ENCODE measurements at places on chromosomes 2 and 18.

GRCh38 chr2:132568656-132569055 is 101.3 kb downstream of the LYPD1 start:
- no peaks in the 10 kb centered on the region for H3K36me3 ChIP-seq
- no peak overlapping the region for H3K4me3 ChIP-seq
- DNase-seq = no peak
- no peaks in the 10 kb centered on the region for H3K27me3 ChIP-seq
- no peaks in the 10 kb centered on the region for H3K4me1 ChIP-seq

DNA sequence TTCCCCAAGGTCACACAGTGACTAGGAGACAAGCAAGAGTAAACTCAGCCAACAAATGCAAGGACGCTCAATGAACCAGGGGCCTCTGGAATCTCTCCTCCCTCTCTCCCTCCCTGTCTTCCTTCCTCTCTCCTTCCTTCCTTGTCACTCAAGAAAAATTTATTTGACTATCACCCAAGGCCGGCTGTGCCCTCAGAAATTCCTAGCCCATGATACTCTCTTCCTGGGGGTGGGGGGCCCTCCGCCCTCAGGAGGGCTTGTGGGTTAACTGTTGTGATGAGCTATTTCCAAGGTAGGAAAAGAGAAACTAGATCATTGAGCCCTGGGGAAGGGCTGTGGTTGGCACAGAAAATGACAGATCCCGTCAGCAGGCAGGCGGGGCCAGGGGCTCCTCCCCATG is 21.7 kb downstream of the INHBB start:
- H3K4me1 ChIP-seq = no peaks in the 10 kb centered on the region
- no peaks in the 10 kb centered on the region for H3K36me3 ChIP-seq
- DNase-seq = no peak
- H3K27ac ChIP-seq = no peak overlapping the region

GRCh38 chr2:240589850-240590525 is 3.5 kb downstream of the CAPN10 start:
- no peak for DNase-seq
- no peak overlapping the region for H3K27ac ChIP-seq
- H3K4me1 ChIP-seq = peaks cover 31% of the 10 kb centered on the region
- peaks cover 6% of the 10 kb centered on the region for H3K36me3 ChIP-seq
- no peak overlapping the region for H3K4me3 ChIP-seq

GRCh38 chr2:96506016-96506906 is 1.1 kb upstream of the NEURL3 start:
- H3K4me3 ChIP-seq = no peak overlapping the region
- DNase-seq = no peak
- peaks cover 22% of the 10 kb centered on the region for H3K4me1 ChIP-seq
- no peak overlapping the region for H3K27ac ChIP-seq
- no peaks in the 10 kb centered on the region for H3K36me3 ChIP-seq

DNA sequence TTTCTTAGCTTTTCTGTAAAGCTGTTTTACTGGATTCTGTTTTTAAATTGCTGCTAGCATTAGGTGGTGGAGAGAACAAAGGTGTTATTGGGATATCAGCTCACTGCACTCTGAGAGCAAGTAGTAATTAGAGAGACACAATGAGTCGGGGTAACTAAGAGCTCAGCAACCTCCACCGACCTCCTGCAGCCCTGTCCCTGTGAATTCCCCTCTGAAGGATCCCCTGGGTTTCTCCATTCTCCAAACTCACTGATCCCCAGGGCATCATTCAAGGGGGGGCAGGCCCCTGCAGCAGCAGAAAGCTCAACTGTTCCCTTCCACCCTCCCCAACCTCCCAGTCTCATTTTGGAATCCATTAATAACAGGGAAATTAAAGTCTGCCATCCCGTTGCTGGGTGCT is 73.0 kb downstream of the MTCL1 start:
- H3K27ac ChIP-seq = no peak overlapping the region
- peaks cover 30% of the 10 kb centered on the region for H3K27me3 ChIP-seq
- peaks cover 4% of the 10 kb centered on the region for H3K36me3 ChIP-seq
- H3K4me3 ChIP-seq = no peak overlapping the region

Data from T-helper 17 cell (primary cell).